Stimulated activated CD8-positive, alpha-beta memory T cell treated with anti-CD3 and anti-CD28 coated beads, Interleukin-7, amount 100 ng/mL, for 1 hour (primary cell): ENCODE measurements at places on chromosomes 16 and 17.

- DNase-seq = no peak
Measured at GRCh38 chr16:57313509-57313908, 29.0 kb upstream of the PLLP start.

DNA sequence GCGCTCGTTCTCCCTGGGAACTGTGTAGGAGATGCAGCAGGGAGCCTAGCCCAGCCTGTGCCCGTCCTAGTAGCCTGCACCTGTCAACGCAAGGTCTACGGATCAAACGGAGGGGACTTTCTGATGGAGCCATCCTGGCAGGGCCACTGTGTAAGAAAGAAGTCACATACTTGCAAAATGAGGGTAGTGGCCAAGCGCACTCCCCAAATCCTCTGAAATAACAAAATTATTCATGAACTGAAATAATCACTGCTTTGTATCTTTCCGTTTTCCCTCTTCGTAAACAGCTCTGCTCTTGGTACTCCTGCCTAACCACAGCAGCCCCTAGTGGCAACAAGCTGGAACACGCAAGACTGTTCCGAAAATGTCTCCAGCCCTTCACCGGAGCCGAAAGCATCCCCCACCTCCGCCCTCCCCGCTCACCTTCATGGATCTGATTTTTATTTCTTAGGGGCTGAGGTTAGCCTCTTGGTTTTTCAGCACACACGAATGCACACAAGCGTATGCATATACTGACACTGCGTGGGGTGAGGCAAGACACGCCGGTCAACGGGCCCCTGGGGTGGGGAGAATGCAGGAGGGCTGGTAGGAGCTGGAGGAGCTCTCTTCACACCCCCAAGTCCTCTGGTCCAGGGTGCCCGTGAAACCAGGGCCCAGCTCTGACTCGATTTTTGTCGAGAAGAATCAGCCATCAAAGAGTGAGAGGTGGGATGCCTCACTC lies 100.8 kb downstream of the ABCC12 start:
- no peak for DNase-seq

GRCh38 chr16:46899443-46900143 lies 15.4 kb downstream of the GPT2 start:
- no peak for DNase-seq

DNA sequence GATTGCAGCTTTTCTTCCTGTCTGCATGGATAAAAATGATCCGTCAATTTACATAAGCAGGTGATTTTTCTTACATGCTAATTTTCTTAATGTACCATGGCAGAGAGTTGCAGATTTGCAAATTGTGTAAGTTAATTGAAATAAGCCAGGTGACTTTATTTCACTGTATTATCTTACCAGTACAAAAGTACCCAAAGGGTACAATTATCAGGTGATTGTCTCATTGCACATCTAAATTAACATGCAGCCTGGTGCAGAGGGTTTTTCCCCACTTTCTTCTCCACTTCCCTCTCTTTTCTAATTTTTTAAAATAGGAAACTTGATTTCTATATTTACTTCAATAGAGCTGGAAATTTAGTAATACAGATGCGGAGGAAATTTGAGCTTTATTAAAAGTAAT lies 11.2 kb downstream of the NLK start:
- DNase-seq = no peak

DNA sequence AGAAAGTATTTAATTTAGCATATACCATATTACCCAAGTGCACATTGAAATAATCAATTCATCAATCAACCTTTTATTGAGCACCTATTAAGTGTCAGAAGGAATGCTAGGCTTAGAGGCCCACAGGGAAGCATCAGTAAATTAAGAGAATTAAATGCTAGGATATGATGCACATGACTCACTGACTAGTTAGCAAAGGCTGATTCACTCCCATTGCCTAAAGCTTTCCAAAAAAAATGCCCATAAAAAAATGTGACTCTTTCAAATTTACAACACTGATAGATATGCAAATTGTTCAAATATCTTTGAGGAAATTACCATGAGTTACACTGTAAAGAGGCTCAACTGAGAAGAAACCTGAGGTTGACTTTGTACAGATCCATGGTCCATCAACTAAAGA lies 883.3 kb downstream of the CDH11 start:
- DNase-seq = no peak

- no peak for DNase-seq
Measured at GRCh38 chr17:8142158-8142886, 9.9 kb downstream of the PER1 start.

DNA sequence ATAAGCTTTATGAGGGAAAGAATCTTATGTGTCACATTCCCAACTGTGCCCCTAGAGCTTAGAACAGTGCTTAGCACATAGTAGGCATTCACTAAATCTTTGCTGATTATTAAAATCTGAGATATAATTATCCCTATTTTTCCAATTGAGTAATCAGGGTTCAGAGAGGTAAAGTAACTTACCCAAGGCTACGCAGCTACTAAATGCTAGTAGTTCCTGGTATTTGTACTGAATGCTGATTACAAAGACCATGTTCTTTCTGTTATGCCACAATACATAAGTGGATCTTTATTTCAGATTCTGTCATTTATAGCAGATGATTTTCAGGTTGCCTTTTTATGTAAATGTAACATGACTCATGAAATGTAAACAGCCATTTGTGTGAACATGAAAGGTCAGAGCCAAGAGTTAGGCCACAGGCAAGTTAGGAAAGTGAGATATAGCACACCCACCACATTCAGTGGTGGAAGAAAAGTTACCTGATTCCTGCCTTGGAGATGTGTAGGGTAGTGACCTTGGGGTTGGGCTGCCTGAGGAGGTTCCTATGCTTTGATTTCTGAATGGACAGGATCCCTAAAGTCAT lies 77.2 kb downstream of the FTO start:
- DNase-seq = no peak

- DNase-seq = no peak
Measured at GRCh38 chr16:57889960-57890751, 80.8 kb downstream of the CNGB1 start.
